RPMI7951 (cell line): ENCODE measurements at places on chromosomes 4 and X. TPM values are rescaled to one million over a fixed set of nuclear protein-coding genes. Genes with fewer than 3 reads are reported as not detected.

Gene BMP3
- under 0.01 TPM in 1 of 2 replicates, not detected in the other for total RNA-seq

Gene ALAS2
- total RNA-seq: not detected in 2 replicates

Gene SPOCK3
- total RNA-seq: not detected in 2 replicates

Gene GIMD1
- not detected in 2 replicates for total RNA-seq

Gene GCNA
- total RNA-seq: 2.4 and 4.2 TPM in 2 replicates

Gene RASGEF1B
- total RNA-seq: not detected in 2 replicates

Gene GYPB
- total RNA-seq: not detected in 2 replicates

Gene FAM53A
- 0.78 and 1.1 TPM in 2 replicates for total RNA-seq

Gene CD40LG
- not detected in 2 replicates for total RNA-seq

Gene TMEM35A
- 0.10 TPM in 1 of 2 replicates, not detected in the other for total RNA-seq

Gene HSFX3
- not detected in 2 replicates for total RNA-seq

Gene FAM184B
- under 0.01 TPM in 2 replicates for total RNA-seq

Gene SLC49A3
- not detected in 2 replicates for total RNA-seq

Gene CABS1
- total RNA-seq: not detected in 2 replicates

Gene AMTN
- total RNA-seq: not detected in 2 replicates

Gene TDO2
- 12.1 and 12.9 TPM in 2 replicates for total RNA-seq

Gene MYOZ2
- 0.29 and 0.48 TPM in 2 replicates for total RNA-seq

Gene SRP72
- 61.7 and 104 TPM in 2 replicates for total RNA-seq

Gene TXLNG
- total RNA-seq: 7.1 and 10.3 TPM in 2 replicates

Gene SPP1
- 2.6 and 3.1 TPM in 2 replicates for total RNA-seq

Gene CXorf65
- not detected in 2 replicates for total RNA-seq

Gene ATOH1
- total RNA-seq: not detected in 2 replicates

Gene STOX2
- total RNA-seq: 0.10 TPM in 1 of 2 replicates, not detected in the other

Gene PCSK1N
- 0.36 and 0.59 TPM in 2 replicates for total RNA-seq

Gene PPP2R2C
- total RNA-seq: under 0.01 and 0.10 TPM in 2 replicates

Gene WDFY3
- 18.0 and 22.7 TPM in 2 replicates for total RNA-seq

Gene GPRIN3
- not detected in 2 replicates for total RNA-seq

Gene FAM9C
- total RNA-seq: under 0.01 TPM in 1 of 2 replicates, not detected in the other

Gene SHROOM4
- total RNA-seq: 0.29 and 0.36 TPM in 2 replicates

Gene MGAT4D
- not detected in 2 replicates for total RNA-seq

Gene TREX2
- not detected in 2 replicates for total RNA-seq

Gene NXF2B
- total RNA-seq: not detected in 2 replicates

Gene TMEM31
- total RNA-seq: not detected in 2 replicates

Gene UGT2A3
- not detected in 2 replicates for total RNA-seq
